ENCODE measurements at places on chromosomes 16 and 17. TPM values are rescaled to one million over a fixed set of nuclear protein-coding genes. Genes with fewer than 3 reads are reported as not detected.
A peak's percentile ranks its signal among the peaks of the same experiment; 100 is the strongest.

CMTM1 gene
- total RNA-seq: 4.0 TPM

- H3K27ac ChIP-seq: no peak overlapping the region
- H3K4me1 ChIP-seq: peaks cover 10% of the 10 kb centered on the region
- no peaks in the 10 kb centered on the region for H3K36me3 ChIP-seq
These were observed 36.4 kb downstream of the CDK5R1 start for GRCh38 chr17:32523017-32523680.

DNA sequence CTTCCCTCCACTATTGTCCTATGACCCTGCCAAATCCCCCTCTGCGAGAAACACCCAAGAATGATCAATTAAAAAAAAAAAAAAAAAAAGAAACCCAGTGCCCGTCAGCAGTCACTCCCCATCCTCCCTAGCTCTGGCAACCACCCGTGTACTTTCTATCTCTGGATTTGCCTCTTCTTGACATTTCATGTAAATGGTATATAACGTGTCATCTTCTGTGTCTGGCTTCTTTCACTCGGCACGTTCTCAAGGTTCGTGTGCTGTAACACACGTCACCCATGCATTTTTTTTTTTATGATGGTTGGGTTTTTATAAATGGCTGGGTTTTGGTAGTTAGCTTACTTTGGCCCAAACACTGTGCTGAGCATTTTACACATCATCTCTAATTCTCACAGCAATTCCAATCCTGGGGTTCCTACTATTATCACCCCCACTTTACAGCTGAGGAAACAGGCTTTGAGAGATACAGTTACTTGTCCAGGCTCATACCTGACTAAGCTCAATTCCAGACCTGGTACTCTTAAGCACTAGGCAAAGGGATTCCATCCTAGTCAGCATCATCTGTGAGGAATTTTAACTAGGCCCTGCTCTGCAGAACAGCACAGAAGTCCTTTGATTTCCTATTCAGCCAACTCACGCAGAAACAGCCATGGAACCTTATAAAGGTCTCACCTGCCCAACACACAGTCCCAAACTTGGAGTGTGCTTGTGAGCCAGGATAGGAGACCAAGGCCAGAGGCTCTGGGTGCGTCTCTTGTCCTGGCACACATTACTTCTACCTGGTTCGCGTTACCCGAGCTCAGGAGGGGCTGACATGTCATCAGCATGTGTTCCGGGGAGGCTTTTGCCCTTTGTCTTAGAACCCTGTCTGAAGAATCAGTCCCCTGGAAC is 11.7 kb downstream of the NDUFAB1 start:
- no peak for DNase-seq
- no peaks in the 10 kb centered on the region for H3K27me3 ChIP-seq
- H3K4me3 ChIP-seq: no peak overlapping the region
- peaks cover 9% of the 10 kb centered on the region for H3K4me1 ChIP-seq

DNA sequence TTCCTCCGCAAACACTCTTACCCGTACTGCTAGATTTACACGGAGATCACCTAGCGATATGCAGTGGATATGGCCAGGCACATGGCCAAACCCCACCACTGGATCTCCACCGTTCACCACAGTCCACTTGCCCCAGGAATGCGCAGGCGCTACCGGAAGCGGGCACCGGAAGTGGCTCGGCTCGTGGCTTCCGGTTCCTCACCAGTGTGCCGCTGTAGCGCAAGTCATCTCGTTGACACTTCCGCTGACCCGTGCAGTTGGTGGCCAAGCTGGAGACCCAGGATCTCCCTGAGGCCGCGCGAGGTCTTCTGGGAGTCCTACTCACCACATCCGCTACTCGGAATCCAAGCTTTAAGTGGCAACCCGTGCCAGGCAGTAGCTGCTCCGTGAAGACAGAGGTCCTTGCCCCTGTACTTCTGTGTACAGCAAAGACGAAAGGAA is 11.5 kb downstream of the ZNF597 start:
- no peaks in the 10 kb centered on the region for H3K27me3 ChIP-seq
- no peaks in the 10 kb centered on the region for H3K4me1 ChIP-seq
- H3K27ac ChIP-seq: no peak overlapping the region
- peaks cover 5% of the 10 kb centered on the region for H3K36me3 ChIP-seq
- H3K4me3 ChIP-seq: peak overlapping the region; percentile 49
- peak; percentile 45 for DNase-seq

DNA sequence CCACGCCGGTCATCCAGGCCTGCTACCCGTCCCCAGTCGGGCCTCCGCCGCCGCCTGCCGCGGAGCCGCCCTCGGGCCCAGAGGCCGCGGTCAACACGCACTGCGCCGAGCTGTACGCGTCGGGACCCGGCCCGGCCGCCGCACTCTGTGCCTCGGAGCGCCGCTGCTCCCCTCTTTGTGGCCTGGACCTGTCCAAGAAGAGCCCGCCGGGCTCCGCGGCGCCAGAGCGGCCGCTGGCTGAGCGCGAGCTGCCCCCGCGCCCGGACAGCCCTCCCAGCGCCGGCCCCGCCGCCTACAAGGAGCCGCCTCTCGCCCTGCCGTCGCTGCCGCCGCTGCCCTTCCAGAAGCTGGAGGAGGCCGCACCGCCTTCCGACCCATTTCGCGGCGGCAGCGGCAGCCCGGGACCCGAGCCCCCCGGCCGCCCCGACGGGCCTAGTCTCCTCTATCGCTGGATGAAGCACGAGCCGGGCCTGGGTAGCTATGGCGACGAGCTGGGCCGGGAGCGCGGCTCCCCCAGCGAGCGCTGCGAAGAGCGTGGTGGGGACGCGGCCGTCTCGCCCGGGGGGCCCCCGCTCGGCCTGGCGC is 2.4 kb downstream of the HIC1 start:
- H3K27ac ChIP-seq: no peak overlapping the region
- DNase-seq: peak; percentile 80
- H3K27me3 ChIP-seq: no peaks in the 10 kb centered on the region
- H3K4me1 ChIP-seq: peaks cover 11% of the 10 kb centered on the region

All from osteoblast (primary cell).